ENCODE measurements at places on chromosomes 2 and 18.

GRCh38 chr2:149363958-149364357 is 33.6 kb downstream of the LYPD6 start:
- DNase-seq = no peak

DNA sequence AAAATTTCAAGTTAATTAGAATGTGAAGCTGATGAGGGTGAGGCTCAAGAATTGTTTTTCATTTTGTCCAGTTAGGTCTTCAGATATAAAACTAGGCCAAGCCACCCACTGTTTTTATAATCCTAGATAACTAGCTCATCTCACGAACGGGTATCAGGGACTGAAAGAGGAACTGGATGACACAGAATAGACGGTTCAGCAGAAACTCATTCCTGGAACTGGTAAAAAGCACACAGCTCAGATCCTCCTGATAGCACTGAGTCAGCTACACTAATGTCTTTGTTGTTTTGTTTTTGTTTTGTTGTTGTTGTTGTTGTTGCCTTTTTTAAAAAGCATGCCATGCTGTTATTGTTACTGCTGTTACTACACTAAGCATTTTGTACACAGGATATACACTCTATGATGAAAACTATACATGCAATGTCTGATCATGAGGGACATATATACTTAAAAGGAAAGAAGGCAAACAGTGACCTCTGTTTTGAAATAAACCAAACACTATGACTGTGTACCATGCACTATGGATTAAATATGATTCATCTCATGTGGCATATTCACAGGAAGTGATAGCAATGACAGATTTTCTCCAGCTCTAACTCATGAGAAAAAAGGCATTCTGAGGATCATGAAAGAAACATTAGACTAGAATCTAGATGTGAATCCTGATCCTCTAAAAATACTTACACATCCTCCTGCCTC is 437.6 kb downstream of the NCKAP5 start:
- DNase-seq = no peak

- no peak for DNase-seq
These were observed 170.5 kb upstream of the NETO1 start for GRCh38 chr18:73038336-73038735.

DNA sequence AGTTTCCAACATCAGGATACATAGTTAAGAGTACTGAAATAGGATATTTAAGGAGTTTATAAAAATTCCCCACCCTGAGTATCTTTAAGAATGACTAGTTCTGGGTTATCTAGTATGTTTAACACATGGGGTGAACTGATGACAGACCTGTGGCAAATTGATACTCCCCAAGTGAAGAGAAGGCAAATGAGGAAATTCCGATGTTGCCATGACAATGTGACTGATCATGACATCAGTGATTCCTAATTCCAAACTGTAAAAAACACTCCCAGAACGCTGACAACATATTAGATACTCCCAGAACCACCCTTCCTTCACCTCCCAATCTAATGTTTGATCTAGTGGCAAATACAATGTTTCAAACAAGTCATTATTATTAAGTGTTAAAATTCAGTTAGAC is 77.6 kb downstream of the RBMS1 start:
- no peak for DNase-seq

- no peak for DNase-seq
These were observed 16.8 kb downstream of the TMEM17 start for GRCh38 chr2:62489162-62489561.

GRCh38 chr2:205462681-205463345 is 219.5 kb upstream of the NRP2 start:
- no peak for DNase-seq

DNA sequence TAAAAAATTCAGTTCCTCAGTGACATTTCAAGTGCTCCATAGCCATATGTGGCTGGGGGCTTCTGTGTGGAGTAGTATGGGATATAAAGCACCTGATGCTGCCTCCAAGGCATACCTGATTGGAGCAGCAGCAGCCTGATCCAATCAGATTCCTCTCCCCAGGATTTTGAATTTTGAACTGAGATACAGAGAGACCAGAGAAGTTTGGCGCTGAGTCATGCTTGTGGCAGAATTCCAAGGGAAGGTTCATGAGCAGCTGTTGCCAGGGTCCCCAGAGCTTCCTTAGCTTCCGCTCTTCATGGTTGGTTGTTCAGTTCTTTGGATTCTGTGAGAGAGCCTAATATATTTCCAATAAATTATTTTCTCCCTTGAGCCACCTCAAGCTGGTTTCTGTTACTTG is 29.0 kb upstream of the CFAP36 start:
- no peak for DNase-seq

GRCh38 chr2:147327613-147328012 is 517.2 kb upstream of the ACVR2A start:
- DNase-seq = no peak

- DNase-seq = no peak
These were observed 74.1 kb downstream of the TLK1 start for GRCh38 chr2:171086352-171087290.

- DNase-seq = no peak
These were observed 8.6 kb upstream of the L3MBTL4 start for GRCh38 chr18:6423289-6423688.

DNA sequence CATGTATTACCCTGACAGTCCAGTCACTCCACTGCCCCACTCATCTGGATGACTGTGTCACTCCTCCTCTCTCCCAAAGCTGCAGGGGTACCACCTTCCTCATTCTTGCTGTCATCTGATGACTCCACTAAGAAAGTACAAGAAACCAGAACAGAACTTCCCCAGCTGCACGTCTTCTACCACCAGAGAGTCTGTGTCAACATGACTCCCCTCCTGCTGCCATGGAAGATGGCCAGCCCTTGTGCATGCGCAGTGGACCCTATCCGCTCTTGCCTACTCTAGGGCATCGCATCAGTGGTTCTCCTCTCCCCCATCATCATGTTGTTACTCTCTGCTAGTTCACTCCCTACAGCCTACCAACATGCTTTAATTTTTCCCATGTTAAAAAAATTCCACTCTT is 14.5 kb upstream of the ST8SIA3 start:
- no peak for DNase-seq

- DNase-seq = no peak
These were observed 402.8 kb upstream of the UBE2E3 start for GRCh38 chr2:180577567-180577966.

DNA sequence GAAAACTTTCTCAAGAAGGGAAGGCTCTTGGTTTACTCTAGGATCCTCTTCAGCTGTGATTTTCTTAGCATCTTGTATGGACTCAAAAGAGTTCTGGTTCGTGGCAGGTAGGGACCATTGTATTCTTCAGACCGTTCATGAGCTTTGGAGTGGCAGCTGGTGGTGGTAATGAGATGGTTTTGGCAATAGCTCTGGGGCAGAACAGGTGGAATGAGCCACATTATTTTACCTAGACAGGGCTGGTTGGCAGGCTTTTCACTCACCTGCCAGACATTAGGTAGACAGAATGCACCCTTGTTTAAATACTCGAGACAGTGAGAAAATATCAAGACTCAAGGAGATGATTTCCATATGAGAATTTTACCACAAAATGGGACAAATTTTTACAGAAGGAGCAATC is 26.2 kb upstream of the MGAT5 start:
- DNase-seq = no peak

GRCh38 chr18:69246027-69246426 is 154.7 kb upstream of the DOK6 start:
- DNase-seq = no peak

DNA sequence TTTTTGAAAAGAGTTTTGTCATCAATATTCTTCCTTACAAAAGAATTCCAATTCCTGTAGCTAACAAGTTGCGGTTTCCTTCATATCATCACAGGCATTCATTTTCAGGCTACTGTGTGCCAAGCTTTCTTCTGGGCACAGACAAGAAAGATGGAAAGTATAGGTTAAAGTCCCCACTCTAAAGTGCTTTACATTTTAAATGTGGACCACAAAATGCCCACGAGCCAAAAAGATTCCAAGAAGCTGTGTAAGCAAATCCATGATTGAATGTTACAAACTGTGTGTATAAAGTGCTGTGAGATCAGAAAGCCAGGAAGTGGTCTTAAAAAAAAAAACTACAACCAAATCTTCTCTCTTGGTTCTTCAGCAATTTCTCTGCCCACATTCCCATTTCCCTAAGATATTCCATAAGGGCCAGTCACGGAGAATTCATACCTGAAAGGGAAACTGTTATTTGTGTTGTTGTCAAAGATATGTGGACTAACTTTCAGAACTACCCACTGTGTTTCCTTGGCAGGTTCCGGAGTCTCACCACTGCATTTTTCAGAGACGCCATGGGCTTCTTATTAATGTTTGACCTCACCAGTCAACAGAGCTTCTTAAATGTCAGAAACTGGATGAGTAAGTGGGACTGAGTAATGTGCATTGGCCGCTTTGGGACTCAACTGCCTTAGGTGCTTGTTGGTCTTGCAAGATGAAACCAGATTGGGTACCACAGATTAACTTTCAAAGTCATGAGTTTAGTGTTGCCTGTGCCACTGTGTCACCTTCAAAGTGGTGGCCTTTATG is 55.7 kb downstream of the RAB27B start:
- DNase-seq = no peak

DNA sequence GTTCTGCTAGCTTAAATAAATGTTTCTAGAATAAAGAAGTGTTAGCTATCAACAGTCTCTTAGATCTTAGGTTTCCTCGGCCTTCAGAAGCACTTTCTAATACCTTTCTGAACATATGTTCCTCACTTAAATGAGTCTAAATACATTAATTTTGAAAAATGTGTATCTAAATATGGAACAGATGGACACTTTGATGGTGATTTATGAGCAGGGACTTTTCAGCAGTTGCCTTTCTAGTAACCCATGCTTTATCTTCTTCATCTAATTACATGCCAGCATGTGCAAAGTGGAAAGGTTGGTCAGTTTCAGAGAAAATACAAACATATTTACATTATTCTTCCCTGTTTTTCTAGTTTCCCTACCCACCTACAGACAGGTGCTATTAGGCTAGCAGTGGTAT is 797.0 kb upstream of the CHAC2 start:
- DNase-seq = no peak

DNA sequence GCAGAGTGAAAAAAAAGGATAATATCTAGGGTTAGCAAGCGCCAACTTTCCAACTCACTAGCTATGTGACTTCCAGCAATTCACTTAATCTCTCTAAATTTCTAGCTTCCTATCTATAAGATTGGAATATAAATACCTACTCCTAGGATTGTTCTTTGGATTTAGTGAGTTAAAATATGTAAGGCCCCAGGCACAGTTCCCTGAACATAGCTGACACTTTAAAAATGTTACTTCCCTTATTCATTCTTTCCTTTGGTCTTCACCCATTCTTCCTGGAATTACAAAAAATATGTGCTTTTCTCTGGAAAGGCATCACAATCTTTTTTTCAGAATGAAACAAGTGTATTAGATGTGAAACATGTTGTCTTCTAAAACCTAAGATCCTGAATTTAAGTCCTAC is 365.7 kb downstream of the RBM43 start:
- no peak for DNase-seq

- no peak for DNase-seq
These were observed 45.7 kb upstream of the LYPD1 start for GRCh38 chr2:132715386-132716351.

DNA sequence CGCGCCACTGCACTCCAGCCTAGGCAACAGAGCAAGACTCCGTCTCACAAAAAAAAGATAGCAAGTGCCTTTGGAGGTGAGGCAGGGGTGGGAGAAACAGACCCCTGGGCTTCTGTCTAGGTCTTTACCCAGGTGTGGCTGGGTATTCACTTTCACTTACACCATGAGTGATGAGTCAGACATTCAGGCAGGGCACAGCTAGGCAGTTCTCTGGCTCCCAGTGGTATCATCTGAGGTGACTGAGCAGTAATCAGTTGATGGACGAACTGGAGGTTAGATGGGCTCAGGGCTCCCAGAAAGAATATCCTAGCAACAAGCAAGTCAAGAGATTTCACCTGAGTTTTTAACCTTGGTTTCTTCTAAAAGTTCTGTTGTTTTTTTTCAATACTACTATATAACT is 107.0 kb upstream of the RAB6C start:
- DNase-seq = no peak

GRCh38 chr2:202147775-202148174 is 74.7 kb downstream of the KIAA2012 start:
- DNase-seq = no peak

DNA sequence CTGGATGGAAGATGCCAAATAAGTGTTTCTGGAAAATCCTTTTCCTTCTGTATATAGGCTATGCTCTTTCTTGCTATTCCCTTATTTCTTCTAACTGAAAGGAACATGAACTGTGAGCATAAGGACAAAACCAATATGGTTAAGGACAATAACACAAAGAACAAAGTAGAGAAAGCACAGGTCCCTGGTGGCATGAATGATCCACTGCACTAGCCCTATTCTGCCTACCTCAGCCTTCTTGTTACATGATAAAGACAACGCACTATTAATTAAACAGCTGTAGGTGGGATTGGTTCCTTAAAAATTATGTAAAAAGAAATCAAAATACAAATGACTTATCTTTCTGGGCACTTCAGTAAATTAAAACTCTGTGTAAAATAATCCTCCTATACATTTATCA is 1.9 kb upstream of the WDR75 start:
- no peak for DNase-seq

DNA sequence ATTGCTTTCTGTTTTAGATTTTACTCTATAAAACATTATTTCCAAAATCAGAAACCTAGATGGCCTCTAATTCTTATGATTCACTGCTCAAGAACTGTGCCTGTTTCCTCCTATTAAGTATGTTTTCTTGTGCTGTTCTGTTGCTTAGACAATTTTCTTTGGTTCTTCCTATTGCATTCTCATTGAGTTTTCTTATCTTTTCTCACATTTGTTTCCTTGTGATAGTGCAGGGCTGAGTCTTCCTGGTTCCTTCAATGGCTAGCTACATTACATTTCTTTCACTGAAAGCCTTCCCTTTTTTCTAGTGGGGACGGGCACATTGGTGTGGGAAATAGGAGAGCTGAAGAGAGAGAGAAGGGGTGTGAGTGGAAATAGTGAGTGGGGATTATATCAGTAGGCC is 183.4 kb downstream of the CALCRL start:
- DNase-seq = no peak

DNA sequence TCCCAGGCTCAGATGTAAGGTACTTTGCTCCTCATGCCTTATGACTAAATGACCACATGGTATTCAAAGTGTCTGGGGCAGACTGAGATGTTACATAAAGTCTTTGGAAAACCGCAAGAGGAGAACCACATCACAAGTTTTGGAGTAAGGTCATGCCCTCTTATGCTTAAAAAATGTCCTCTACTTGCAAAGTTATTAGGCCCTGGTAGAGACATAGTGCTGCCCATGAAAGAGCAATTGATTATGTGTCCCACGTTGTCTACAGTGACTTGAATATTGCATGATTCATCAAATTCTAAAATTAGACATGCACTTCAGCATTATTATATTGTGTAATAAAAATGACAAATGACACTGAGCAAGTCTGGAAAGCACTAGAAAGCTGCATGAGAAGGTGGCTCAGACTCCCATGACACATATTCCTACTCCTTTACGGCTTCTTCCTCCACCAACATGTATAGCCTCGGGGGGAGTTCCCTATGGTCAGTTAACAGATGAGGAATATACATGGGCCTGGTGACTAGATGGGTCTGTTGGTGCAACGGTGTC is 602.6 kb upstream of the VRK2 start:
- no peak for DNase-seq

DNA sequence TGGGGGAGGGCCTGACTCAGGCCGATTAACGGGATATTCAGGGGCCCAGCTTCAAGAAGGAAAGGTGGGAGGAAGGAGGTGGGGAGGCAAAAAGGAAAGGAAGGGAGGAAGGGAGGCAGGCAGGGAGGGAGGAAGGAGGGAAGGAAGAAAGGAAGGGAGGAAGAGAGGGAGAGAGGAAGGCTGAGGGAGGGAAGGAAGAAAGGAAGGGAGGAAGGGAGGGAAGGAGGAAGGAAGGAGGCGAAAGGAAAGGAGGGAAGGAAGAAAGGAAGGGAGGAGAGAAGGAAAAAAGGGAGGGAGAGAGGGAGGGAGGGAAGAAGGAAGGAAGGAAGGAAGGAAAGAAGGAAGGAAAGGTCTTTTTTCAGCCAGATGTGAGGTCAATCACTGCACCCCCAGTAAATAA is 85.3 kb downstream of the C1QL2 start:
- no peak for DNase-seq

Data from activated CD4-positive, alpha-beta T cell treated with anti-CD3 and anti-CD28 coated beads for 1 hour (primary cell).